ENCODE measurements at places on chromosomes 4 and X.

- DNase-seq, result no peak
These were observed 36.7 kb upstream of the KLHL13 start for GRCh38 chrX:118153270-118153669.

GRCh38 chrX:153374426-153374825 is 26.7 kb downstream of the PNMA6E start:
- DNase-seq, result no peak

GRCh38 chrX:69321006-69321655 is 155.9 kb upstream of the PJA1 start:
- no peak for DNase-seq

GRCh38 chr4:55498051-55498450 is 48.7 kb downstream of the CLOCK start:
- no peak for DNase-seq

GRCh38 chrX:97026406-97026805 is 142.7 kb downstream of the RPA4 start:
- no peak for DNase-seq

- no peak for DNase-seq
These were observed 76.9 kb upstream of the SCOC start for GRCh38 chr4:140296335-140297220.
